ENCODE measurements at places on chromosomes 6 and 20.

DNA sequence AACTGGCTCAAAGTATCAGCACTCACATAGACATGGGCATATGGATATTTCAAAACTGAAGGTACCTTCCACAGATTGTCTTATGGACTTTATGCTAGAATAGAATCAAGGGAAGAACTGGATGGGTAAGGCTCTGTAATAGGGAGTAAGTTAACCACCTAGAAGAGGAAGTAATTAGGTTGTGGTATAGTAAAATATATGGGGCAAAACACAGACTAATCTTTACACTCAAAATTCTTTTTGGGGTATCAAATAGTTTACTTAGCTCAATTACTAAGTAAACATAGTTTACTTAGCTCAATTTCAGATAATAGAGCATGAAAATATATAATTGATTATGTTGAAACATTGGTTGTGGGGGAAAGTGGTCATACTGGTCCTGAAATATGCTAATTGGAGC lies 94.2 kb upstream of the ATXN1 start:
- no peak for DNase-seq

- DNase-seq, result no peak
Measured at GRCh38 chr6:71454056-71454455, 165.4 kb downstream of the OGFRL1 start.

- DNase-seq, result no peak
Measured at GRCh38 chr6:31622684-31623091, 2.2 kb downstream of the PRRC2A start.

- DNase-seq, result no peak
Measured at GRCh38 chr6:161169035-161169434, 104.8 kb downstream of the AGPAT4 start.

- DNase-seq, result no peak
Measured at GRCh38 chr20:62688855-62689460, 19.7 kb upstream of the NTSR1 start.

DNA sequence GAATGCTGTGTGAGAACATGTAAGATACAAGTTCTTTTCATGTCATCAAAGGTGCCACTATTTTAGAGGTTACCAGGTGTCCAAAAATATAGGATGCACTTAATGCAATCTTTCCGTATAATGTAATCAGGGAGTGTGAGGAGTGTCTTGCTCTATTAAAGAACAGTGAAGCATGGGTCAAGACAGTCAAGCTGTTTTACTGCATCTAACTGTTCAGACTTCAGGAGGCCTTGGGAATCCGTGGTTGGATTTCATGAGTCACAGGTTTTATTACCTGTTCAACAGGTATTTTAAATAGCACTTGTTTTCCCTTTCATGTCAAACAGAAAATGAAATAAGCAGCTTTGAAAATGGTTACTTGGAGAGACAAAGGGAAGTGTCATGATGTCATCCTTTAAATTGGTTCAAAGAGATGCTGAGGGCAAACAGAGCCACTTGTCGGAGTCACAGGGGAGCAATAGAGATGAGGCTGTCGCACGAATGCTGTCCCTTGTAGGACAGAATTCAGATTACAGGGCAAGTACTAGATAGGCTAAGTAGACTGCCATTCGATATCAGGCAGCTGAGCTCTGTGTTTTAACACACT lies 621.5 kb downstream of the QKI start:
- no peak for DNase-seq

GRCh38 chr6:83057705-83058321 lies 7.8 kb downstream of the UBE3D start:
- DNase-seq, result peak; percentile 22

GRCh38 chr6:4649728-4650127 lies 126.5 kb upstream of the CDYL start:
- DNase-seq, result no peak

DNA sequence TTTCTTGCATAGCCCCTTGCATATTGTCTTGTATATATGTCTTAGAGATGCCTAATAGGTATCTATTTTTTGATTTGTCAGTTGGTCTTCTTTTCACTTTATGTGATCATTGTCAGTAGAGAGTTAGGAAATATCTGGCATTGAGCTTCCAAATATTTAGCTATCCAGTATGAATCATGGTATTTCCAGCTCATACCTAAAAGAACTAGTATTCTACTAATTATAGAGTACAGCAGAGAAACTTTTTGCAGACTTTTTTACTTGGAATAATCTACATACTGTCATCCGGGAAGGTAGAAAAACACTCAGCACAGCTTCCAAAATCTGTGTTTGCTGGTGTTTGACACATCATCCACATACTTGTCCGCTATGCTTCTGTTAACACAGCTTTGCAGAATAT lies 156.4 kb upstream of the HTR1E start:
- DNase-seq, result no peak

DNA sequence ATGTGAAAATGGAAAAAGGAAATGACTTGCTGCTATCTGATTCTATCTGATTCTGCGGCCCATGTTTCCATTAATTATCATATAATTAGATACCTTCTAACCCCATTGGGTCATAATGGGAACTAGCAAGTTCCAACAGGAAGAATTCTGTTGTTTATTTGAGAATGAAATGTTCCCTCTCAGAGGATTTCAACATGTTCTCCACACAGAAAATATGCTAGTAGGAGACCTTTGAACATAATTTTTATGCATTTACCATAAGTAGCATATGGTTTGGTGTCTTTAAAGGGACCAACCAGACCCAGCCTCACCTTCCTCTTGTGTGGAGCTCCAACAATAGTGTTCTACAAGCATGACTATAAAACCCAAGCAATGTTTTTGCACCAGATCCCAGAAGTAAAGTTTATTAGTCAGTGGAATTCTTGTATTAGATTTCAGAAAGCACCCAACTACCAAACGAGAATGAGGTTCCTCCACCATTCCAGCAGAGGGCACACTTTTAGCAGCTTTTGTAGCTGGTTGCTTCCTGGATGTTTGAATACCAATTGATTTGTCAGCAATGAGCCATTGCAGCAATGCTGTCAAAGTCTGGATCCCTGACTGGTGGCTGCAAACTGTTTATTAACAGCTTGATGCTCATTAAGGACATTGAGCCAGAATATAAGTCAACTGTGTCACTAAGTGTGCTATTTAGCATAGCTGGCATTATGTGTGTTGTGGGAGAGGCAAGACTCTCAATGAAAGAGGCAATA lies 143.6 kb upstream of the GJE1 start:
- peak; percentile 45 for DNase-seq

- DNase-seq, result no peak
Measured at GRCh38 chr20:8490076-8490830, 358.2 kb downstream of the PLCB1 start.

GRCh38 chr20:61963885-61964674 lies 101.6 kb downstream of the TAF4 start:
- no peak for DNase-seq

GRCh38 chr6:109339906-109340678 lies 42.2 kb downstream of the CD164 start:
- DNase-seq, result no peak

- no peak for DNase-seq
Measured at GRCh38 chr6:163620670-163621330, 206.3 kb downstream of the QKI start.

GRCh38 chr6:166477647-166478365 lies 95.1 kb upstream of the MPC1 start:
- no peak for DNase-seq

DNA sequence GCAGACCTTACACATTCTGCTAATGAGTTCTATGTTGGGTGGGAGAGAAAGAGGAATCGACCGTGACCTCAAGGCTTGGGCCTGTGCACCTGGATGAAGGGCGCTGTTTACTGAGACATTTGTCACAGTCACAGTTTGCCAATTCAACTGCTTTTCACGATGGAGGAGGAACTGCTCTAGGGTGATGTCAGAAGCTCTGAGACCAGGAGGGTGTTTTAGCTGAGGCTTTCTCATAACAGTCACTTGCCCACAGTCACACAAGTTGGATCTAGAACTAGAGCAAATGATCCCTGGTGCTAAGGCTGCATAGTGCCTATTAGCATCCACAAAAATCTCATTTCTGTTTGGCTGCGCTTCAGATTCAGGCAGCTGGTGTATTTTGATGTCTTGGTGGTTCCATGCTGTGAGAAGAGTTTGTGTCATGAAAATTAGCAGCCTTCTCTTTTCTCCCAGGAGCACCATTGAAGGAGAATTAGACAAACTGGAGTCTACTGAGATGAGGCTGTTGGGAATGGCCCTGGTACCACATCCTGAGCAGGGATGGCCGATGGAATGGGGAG lies 83.3 kb upstream of the TGM3 start:
- DNase-seq, result no peak

GRCh38 chr6:154371281-154371680 lies 14.7 kb upstream of the IPCEF1 start:
- no peak for DNase-seq

DNA sequence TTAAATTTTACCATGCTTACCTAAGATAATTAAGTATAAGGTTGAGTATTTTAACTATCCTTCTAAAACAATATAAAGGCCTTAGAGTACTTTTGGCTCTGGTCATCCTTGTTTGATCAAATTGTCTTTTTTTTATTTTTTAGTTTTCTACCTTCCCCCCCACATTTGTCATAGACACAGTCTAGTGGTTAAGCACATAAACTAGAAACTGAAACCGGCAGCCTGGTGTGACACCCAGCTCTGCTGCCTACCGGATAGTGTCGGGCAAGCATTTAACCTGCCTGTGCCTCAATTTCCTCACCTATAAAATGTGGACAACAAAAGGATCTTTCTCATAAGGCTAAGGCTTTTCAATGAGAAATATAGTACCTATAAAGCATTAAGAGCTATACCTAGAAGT lies 21.6 kb upstream of the TULP4 start:
- peak; percentile 64 for DNase-seq

GRCh38 chr20:51315390-51315789 lies 227.1 kb downstream of the NFATC2 start:
- no peak for DNase-seq

GRCh38 chr20:2402271-2402980 lies 21.7 kb downstream of the TGM6 start:
- DNase-seq, result peak; percentile 45

GRCh38 chr6:44076356-44077213 lies 50.7 kb downstream of the MRPL14 start:
- DNase-seq, result peak; percentile 72

DNA sequence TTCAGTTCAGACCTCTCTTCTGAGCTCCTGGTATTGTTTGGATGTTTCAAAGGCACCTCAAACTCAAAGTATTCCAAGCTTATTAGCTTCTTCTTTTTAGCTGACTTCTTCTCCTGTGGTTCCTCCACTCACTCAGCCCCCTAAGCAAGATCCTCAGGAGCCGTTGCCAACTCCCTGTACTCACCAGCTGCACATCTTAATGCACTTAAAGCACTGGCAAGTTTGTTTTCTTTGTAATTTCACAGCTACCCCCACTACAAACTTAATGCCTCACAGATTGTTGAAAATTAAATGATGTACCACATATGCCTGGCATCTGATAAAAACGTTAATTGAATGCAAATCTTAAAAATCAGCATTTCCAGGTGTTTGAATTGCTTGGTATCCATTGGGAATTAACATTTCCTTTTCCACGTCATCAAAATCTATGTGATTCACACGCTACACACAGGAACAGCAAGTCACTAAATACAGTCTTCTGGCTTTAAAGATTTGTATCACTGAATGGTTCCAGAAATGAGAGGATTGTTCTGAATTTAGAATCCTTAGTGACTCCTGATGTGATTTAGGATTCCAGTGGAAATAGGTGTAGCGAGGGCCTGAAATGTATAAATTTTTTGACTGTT lies 24.5 kb downstream of the CALHM6 start:
- DNase-seq, result no peak

GRCh38 chr6:143034689-143035334 lies 25.9 kb upstream of the AIG1 start:
- DNase-seq, result no peak

DNA sequence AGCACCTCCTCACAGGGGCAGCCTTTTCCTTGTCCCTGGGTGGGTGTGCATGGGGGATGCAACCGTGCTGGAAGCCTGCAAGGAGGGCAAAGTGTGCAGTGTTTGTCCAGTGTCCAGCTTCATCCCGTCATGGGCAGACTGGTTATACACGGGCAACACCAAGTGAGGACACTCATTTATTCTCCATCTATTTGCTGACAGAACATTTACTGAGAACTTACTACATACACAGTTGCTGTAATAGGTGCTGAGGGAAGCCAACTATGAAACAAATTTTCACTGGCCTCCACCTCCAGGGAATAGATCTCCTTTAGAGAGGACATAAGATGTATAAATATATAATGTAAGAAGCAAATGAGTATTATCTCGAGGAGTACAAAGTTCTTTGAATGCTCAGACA lies 136.7 kb downstream of the LRFN2 start:
- DNase-seq, result no peak

DNA sequence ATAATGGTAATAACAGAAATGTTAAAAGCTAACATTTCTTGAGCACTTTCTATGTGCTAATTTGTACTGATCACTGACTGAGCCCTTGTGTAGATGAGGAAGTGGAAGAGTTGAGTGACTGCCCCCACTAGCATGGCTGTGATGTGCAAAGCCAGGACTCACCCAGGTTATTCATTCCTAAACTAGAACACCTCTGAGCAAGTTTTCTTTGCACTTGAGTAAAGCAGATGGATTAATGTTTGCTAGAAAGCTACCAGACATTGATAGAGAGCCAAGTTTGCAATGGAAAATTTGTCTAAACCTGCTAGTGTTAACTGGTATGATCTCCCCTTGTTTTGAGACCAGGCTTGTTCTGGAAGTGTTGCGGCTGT lies 467.4 kb upstream of the PLCB4 start:
- DNase-seq, result peak; percentile 57

DNA sequence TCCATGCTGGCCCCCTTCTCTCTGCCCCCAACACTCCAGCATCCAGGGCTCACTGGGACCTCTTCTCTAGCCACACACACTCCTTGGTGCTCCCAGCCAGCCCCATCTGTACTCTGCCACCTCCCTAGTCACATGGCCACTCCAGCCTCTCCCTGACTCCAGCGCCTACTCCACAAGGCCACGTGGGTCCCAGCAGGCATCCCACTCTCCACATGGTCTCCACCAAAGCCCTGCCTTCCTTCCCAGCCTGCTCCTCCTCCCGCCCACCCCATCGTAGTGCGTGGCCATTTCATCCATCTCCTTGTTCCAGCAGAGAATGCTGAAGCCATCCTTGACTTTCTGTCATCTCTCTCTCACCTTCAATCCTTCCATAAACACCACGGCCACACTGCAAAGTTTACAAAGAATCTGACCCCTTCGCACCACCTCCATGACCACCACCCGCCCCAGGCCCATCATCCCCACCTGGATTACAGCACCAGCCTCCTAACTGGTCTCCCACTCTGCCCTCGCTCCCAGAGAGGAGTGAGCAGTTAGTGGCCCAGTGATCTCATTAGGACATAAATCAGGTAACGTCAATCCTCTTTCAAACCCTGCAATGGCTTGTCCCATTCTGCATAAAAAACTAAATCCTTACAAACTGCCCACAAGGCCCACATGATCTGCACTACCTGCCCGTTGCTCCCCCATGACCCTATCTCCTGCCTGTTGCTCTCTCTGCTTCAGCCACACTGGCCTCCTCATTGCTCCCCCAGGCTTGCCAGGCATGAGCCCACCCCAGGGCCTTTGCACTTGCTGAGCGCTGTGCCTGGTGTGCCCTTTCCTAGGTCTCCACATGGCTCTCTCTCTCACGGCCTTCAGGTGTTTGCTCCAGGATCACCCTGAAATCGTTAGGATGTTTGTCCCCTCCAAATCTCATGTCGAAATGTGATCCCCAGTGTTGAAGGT lies 96.2 kb downstream of the GRM4 start:
- no peak for DNase-seq
